Right kidney (tissue), 9 donors: ENCODE measurements at places on chromosomes 3 and 15.

GRCh38 chr3:190534986-190535385, 21.1 kb downstream of the IL1RAP start:
- DNase-seq, result no peak

DNA sequence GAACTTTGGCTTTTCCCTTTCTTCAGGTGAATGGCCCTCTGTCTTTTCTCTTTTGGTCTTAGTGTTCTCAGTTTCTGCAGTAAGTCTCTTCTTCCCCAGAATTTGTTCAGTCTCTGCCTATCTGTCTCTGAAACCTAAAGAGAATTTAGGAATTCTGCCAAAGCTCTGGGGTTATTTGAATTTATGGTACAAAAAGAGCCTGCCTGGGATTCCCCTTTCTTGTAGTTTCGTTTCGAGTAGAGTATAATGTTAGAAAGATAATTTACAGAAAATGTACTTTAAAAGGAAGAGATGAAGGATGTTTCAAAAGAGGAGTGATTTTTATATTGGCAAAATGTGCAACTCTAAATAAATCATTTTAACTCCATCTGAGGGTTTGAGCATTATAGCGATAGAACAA, 247.4 kb upstream of the SATB1 start:
- no peak for DNase-seq

DNA sequence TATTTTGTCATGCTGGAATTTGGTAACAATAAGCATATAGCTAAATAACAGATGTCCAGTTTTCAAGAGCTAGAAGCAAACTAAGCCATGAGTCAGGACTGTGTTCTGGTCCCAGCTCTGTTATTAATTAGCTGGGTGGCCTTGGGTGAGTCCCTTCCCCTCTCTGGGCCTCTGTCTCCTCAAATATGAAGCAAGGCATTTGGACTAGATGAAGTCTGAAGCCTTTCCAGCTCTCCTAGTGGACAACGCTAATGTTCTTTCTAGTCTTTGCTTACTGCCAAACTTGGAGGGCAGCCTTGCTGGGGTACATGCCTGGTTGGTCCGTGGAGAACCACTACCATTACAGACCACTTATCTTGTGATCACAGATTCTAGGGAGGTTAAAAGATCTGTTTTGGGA, 127.6 kb downstream of the DUT start:
- DNase-seq, result no peak

DNA sequence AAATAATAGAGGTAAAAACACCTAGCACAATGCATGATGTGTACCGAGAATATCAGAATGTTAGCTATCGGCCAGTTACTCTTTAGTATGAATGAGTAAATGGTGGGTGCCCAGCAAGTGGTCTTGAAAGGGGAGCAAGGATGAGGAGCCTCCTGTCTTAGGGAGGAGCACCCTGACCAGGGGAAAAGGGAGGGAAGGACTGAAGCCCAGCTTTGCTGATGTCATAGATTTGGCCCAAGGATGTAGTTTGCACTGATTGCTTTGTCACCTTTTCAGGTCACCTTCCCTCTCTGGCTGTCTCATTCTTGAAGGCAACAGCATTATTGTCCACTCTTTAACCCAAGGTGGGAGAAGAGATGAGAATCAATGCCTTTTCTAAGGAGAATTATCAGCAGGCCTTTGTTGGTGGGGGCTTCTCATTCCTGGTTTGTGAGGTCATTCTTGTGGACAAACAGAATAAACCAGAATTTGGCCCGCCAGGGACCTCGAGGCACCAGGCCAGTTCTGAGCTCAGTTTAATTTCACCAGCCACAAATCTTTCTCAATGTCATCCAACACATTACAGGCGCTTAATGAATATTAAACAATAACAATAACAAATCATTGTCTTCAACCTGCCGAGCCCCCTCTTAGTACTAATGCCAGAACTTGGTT, 231.3 kb downstream of the VPS13C start:
- DNase-seq, result no peak

- DNase-seq, result no peak
Measured at GRCh38 chr3:167940241-167940640, 155.5 kb downstream of the GOLIM4 start.

GRCh38 chr3:194745422-194746184, 59.9 kb downstream of the FAM43A start:
- DNase-seq, result no peak

DNA sequence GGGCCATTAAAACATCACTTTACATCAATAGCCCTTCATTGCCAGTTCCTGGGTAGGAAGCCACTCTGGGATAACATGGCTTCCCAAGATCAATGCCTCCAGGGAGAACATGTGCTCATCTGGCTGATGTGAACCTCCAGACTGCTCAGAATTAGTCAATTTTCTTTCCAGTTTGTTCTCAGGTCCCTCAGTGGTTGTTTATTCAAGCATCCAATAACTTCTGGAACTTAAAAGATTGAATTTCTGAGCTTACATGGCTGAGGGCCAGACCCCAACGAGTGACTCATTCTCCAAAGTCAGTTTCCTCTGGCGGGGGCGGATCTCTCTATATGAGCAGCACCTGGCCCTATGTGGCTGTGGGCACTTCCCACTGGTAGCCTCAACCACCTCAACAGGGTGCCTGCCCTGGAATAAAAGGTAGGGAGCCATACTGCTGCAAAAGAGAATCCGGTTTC, 34.0 kb downstream of the LYZL4 start:
- no peak for DNase-seq

- no peak for DNase-seq
Measured at GRCh38 chr15:32067115-32067514, 36.8 kb downstream of the CHRNA7 start.

DNA sequence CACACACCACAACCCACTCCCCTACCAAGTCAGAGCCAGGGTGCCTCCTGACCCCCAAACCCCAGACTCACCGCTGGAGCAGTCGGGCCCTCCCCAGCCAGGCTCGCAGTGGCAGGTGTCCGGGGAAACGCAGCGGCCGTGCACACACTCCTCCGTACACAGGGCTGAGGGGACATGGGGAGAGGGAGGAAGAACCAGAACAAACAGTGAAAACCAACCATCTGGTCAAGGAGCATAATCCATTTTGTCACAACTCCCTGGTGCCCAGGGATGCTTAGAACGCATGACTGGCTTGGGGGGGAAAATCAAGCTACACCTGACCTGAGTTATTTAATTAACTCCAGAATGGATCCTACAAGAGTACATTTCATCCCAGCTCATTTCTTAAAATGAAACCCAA, 159.2 kb downstream of the MEGF11 start:
- DNase-seq, result no peak
